C1 segment of cervical spinal cord (tissue), 14 donors: ENCODE measurements at places on chromosomes 4 and X.

DNA sequence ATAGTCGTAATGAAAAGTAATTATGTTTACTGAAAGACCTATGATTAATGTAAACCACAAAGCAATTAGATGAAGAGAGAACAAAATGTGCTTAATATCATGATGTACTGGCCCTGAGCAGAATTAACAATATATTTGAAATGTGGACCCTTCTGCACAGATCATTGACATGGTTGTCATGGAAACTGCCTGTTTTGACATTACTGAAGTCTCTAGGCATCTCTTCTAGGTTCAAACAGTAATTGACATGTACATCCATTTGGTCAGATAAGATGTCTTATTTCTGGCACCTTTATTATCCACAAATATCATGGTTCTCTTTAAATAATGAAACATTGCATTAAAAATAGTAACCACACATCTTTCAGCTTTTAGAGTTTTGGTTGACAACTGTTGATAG is 251.7 kb upstream of the GNPDA2 start:
- no peak for DNase-seq

DNA sequence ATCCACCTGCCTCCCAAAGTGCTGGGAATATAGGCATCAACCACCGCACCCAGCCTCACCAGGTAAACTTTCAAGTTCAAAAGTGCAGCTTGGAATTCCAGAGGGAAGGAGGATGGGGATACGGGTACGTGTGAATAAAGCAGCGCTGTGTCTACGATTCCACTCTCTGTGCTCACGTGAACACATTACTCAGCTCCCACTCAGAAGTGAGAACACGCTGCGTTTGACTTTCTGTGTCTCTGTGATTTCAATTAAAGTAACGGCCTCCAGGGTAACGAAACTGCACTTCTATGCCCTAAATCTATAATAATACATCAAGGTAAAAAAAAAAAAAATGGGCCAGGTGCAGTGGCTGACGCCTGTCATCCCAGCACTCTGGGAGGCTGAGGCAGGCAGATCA is 8.4 kb upstream of the ASMT start:
- no peak for DNase-seq

GRCh38 chrX:30982467-30982866 is 89.4 kb downstream of the FTHL17 start:
- no peak for DNase-seq

- no peak for DNase-seq
Measured at GRCh38 chr4:63717384-63717783, 691.9 kb downstream of the TECRL start.

DNA sequence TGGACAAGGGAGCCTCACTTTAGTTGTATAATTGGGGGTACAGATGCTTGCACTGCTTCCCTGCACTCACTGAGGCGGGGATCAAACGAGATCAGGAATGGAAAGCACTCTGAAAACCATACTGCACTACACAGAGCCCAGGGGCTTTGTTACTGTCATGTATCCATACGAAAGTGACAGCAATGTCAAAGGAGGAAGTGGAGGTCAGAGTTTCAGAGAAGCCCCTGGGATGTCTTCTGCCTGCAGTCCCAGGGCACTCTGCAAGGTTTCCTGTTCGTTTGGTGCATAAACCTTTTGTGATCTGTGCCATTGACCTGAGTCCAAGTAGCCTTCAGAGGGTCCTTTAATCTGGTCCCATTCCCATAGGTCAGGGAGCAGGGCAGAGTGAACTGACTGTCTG is 31.2 kb downstream of the RNF175 start:
- no peak for DNase-seq

DNA sequence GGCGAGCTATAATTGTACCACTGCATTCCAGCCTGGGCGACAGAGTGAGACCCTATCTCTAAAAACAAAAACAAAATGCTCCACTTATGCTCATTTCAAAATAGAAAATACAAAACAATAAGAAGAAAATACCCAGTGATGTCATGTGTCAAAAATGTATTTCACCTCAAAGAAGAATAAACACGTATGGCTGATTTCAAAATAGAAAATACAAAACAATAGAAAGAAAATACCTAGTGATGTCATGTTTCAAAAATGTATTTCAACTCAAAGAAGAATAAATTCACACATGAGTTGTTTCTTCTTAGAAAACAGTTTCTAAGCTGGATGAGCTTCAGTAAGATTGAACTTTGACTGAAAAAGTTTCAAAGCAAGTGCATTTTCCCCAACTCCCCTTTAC is 20.3 kb upstream of the PDCL2 start:
- no peak for DNase-seq

GRCh38 chrX:122440832-122441231 is 743.2 kb upstream of the GRIA3 start:
- DNase-seq: no peak

- no peak for DNase-seq
Measured at GRCh38 chrX:135435933-135436332, 14.2 kb downstream of the SMIM10L2A start.

DNA sequence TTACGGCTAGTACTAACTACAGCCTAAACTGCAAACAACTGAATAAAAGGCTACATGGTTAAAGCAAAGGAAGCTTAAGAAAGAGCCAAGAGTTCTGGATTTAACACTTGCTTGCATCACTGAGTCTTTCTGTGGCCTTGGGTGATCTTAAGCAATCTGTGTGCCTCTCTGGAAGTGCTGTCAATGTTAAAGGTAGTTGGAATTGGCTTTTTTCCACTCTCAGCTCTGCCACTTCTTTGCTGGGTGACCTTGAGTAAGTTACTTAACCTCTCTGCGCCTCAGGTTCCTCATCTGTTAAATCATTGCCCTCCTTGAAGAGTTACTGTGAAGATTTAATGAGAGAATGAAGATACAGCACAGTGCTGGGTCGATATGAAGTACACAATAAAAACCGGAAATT is 15.7 kb downstream of the SLC2A9 start:
- no peak for DNase-seq

DNA sequence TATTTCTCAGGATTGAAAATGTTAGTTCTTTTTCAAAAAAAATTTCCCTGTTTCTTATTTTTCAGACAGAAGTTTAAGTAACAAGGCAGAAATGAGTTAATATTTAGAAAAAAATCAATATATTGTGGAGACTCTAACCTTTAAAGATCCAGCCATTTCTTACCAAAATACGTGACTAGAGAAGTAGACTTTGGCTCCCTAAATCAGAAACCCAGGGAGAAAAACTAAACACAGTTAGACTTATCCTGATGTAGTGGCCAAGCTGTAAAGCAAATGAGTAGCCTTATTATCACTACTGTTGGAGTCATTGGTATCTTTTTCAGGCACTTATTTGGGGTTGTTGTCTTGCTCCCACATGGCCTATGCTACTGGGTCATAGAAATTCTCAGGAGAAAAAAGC is 1556.4 kb upstream of the ADGRL3 start:
- DNase-seq: no peak

DNA sequence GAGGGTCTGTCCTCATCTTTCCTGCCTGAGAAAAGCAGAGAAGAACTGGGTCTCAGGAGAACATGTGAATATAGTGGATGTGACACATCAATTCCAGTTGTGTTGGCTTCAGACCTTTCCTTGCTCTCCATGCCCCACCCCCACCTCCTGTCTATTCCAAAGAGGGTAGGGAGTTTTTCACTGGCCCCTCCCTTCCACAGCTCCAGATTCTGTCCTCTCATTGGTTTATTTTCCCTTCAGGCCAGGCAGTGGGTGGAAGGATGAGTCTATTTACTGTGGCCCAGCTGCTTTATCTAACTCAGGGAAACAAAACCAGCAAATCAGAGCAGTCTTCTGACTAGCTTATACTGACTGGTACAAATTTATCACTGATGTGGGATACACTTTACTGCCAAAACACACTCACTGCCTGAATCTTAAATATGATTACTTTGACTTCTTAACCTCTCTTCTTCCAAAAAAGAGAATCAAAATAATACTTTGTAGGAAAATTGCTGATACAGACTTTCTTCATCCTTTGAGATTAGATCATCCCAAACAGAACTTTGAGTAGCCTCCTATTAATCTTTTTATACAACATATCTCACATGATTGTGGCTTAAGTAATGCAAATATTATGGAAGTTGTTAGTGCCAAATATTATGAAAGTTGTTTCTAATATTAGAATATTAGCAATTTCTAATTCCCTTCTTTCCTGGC is 221.2 kb downstream of the MID1 start:
- DNase-seq: no peak

GRCh38 chr4:173357939-173358338 is 12.8 kb upstream of the SAP30 start:
- no peak for DNase-seq
